ENCODE measurements at places on chromosomes 12 and 14.

DNA sequence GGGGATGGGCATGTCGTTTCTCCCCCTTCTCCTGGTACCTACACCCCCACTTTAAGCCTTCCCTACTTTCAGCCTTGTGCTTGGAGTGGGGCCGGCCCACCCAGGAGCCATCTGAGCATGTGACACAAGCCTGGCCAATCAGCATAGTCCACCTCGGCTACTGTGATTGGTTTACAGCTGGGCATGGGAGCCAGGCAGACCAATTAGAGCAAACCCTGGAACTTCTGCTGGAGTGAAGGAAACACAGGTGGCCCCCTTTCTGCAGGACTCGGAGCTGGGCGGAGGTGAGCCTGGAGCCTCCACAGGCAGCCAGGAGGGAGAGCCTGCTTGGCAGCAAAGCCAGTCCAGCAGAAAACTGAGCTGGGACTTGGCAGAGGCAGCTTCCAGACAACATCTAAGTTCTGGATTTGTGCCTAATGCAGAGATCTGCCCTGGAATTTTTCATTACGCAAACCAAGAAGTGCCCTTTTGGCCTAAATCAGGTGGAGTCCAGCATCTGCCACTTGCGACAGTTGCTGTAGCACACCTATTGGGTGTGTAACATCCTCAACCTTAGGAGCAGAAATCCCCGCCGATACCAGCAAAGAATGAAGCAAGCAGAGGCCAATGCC lies 59.5 kb downstream of the SCARB1 start:
- no peak for DNase-seq

DNA sequence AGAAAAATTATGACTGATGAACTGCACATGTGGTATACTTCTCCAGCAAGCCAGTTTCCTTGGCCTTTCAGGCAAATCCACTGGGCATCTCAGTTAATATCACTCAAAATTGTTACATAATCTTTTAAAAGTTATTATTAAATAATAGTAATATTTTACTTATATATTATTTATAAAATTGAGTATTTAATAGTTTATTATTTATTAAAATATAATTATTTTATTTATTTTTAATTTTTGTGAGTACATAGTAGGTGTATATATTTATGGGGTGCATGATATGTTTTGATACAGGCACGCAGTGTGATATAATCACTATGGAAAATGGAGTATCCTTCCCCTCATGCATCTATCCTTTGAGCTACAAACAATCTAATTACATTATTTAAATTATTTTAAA lies 384.1 kb upstream of the LRFN5 start:
- no peak for DNase-seq

- DNase-seq, result no peak
Observed at GRCh38 chr14:75650253-75651058, 10.2 kb downstream of the ERG28 start.

DNA sequence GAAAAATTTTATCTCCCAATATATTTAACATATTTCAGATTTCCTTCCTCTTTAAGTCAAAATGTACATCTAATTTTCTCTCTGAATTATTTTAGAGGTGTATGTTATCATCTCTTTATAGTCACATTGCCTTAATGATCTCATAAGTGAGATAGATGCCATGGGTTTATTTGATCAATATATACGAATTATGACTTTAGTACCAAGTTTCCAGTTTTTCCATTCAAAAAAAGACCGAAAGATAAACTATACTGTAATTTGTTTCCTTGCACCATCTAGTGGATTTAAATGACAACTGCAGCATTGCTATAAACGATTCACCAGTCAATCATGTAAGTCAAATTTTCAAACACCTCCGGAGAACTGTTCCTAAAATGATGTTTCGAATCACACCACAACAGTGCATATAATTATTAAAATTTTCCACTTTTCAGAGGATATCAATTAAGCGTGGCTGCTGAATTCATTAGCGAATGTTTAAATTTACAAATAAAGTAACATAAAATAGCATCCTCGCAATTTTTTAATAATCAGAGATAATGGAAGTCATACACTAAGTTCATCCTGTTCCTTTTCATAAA lies 419 bp upstream of the ATXN7L3B start:
- DNase-seq, result no peak

GRCh38 chr14:96067985-96068930 lies 29.1 kb downstream of the C14orf132 start:
- no peak for DNase-seq

- DNase-seq, result no peak
Observed at GRCh38 chr14:64159588-64159987, 134.6 kb downstream of the ESR2 start.

Data from stimulated activated CD8-positive, alpha-beta memory T cell treated with anti-CD3 and anti-CD28 coated beads, Interleukin-12 subunit alpha, Interleukin-12 subunit beta, amount 100 ng/mL, for 1 hour (primary cell).